ENCODE measurements at places on chromosomes 4 and X.

- DNase-seq = no peak
These were observed 80.8 kb upstream of the IQCM start for GRCh38 chr4:149896432-149896831.

DNA sequence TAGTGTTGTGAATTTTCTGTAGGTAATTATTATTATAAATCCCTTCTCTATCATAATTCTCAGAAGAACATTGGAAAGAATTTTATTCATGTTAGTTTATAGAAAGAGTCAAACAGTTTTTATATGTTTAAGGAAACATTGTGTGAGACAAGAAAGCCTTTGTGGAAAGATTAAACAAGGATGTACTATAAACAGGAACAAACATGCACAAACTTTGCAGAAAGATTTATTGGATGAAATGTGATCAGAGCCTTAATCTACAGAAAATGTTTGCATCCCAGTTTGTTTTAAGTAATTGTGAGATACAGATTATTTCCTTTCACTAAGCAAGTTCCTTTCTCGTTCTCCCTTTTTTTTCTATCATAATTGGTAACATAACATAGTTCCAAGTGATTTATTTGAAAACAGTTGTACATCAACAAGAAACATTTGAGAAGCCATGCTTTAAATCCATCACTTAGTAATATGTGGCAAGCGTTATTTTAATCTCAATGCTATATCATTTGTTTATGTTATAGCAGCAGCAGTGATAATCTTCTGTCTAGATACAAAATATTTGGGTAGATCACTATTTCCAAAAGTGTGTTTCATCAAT lies 129.4 kb downstream of the SLC4A4 start:
- DNase-seq = no peak

- no peak for DNase-seq
These were observed 11.5 kb downstream of the LARP7 start for GRCh38 chr4:112648263-112649054.

GRCh38 chrX:56994375-56995270 lies 718 bp downstream of the SPIN3 start:
- DNase-seq = no peak

DNA sequence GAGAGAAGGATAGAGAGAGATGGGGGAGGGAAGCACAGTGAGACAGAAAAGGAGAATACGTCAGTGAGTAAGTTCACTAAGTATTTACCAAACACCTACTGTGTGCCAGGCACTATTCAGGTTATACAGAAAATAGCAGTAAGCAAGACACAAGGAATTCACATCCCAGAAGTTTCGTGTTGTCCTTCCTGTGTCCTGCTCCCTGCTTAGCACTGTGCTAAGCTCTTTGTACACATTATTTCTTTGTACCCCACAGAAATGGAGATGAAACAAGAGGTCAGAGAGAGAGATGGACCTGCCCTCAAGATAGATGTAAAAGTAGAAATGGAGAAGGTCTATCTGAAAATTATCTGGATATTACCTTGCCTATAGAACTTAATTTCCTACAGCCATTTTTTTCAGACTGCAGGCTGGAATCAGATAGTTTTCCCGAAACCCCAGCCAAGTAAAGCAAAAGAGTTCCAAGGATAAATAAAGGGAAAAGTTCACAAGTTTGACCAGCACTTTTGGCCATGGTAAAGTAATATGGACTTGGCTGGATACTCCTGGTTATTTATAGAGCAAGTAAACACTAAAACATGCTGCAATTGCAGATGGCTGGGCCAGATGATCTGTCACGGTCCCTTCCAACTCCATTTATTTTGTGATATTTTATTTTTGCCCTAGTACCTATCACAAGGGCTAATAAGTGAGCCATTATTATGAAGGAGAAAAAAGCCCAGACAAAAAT lies 353.7 kb upstream of the SLC7A11 start:
- no peak for DNase-seq

DNA sequence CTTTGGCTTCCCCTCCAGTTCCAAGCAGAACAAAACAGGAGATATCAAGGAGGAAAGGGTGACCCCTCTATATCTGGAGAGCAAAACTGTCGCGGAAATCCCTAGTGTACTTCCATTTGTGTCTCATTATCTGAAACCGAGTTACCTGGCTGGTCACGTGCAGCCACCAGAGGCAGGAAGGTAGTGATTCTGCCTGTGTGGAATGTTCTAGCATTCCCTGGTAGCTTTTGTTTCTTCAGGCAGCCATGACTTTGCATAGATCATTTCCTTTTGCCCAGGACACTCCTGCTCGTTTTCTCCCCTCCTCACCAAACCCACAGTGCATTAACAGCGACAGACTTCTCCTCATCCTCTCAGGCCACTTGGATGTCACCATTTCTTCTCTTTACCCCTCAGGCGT lies 107.9 kb downstream of the PTTG2 start:
- DNase-seq = no peak

DNA sequence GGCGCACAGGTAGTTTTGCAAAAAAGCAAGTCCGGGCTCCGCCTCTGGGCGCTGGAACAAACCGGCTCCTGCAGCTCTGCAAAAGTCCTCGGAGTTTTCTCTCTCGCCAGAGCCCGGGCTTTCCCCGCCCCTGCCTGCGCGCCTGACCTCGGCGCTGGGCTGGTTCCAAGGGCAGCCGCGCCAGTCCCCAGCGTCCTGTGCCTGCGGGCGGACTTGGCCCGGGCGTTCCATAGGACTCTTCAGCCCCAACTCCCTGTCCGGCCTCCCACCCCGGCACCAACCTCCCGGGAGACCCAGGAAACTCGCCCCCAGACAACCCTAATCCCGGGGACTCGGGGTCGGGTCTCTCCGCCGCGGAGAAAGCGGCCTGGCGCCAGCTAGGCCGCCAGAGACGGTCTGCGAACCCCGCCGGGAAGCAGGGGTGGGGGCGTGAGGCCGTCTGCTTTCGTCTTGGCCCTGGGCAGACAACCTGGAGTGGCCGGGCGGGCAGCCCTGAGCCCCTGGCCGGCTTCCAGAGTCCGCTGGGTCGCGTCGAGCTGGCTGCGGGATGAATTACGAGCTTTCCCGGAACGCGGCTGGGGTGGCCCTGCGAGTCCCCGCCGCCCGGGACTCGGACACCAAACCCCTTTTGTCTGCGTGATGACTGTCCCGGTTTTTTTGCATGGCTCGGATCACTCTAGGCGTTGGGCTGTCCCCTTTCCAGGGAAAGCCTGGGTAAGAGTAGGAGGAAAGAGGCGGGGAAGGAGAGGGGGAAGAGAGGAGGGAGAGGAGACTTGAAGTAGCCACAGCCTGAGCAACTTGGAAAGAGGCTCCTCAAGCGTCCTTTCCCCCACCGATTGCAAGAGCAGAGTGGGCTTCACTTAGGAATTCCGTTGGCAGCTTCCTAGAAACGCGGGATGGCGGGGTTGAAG lies 916 bp downstream of the MXRA5 start:
- DNase-seq = no peak

GRCh38 chr4:149176039-149176438 lies 639.6 kb downstream of the IQCM start:
- no peak for DNase-seq

DNA sequence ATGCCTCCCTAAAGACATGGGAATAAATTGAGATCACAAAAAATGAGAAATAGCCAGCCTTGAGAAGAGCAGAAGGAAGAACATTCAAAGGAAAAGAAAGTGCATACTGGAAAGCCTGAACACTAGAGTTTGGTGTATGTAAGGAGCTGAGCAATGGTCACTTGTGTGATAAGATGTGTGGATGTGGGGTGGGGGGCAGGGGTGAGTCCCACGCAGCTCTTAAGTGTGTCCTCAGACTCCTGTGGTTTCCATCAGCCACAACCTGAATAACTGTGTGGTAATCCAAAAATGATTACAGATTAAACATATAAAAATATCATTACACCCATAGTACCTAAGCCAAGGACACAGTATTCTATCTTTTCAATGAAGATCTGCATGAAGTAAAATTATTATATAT lies 59.9 kb downstream of the ELOVL6 start:
- no peak for DNase-seq

DNA sequence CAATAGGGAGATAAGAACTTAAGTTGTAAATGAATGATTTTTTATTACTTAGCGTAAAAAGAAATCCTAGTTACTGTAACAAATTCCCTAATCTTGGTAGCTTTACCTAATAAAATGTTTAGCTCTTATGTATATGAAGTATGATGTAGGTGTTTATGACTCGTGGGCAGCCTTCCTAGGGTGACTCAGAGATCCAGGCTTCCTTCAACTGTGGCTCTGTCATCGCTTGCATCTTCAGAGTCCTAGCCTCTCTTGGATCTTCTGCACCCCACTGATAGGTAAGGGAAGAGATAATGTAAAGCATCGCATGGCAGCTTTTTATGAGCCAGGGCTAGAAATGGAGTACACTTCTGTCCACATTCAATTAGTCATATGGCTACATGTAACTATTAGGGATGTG lies 165.6 kb upstream of the GLRA2 start:
- DNase-seq = no peak

DNA sequence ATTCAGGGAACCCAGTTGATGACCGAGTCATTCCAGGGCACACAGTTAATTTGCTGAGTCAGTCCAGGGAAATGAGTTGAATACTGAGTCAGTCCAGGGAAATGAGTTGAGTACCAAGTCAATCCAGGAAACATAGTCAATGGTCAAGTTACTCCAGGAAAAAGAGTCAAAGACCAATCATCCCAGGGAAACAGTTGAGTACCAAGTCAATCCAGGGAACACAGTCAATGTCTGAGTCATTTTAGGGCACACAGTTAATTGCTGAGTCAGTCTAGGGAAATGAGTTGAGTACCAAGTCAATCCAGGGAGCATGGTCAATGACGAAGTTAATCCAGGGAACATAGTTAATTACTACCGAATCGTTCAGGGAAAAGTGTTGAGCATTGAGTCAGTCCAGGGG lies 754.4 kb downstream of the NLGN4X start:
- DNase-seq = no peak

- no peak for DNase-seq
These were observed 193.0 kb downstream of the PDGFC start for GRCh38 chr4:156778606-156779005.

- peak; percentile 16 for DNase-seq
These were observed 8.8 kb upstream of the TLL1 start for GRCh38 chr4:165864271-165864670.

DNA sequence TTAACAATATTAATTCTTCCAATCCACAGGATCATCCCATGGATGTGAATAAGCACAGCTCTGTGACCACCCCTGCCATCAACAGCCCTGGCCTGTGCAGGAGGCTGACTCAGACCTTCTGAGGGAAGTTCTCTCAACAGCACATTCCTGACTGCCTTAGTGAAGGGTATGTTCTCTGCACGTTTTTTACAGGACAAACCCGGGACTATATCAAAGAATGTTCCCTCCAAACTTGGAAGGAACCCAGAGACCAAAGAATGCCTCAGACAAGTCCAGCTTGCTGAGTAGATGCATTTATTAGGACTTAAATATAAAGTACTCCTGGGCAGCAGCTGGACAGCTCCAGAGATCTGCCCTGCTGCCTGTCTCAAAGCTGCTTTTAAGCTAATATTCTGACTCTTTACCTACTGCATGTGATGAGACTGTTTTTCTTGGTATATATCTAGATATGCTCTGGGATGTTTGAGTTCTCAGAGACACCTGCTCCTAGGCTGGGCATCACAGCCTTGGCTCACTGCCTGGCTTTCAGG lies 1127.8 kb upstream of the PRKX start:
- no peak for DNase-seq

DNA sequence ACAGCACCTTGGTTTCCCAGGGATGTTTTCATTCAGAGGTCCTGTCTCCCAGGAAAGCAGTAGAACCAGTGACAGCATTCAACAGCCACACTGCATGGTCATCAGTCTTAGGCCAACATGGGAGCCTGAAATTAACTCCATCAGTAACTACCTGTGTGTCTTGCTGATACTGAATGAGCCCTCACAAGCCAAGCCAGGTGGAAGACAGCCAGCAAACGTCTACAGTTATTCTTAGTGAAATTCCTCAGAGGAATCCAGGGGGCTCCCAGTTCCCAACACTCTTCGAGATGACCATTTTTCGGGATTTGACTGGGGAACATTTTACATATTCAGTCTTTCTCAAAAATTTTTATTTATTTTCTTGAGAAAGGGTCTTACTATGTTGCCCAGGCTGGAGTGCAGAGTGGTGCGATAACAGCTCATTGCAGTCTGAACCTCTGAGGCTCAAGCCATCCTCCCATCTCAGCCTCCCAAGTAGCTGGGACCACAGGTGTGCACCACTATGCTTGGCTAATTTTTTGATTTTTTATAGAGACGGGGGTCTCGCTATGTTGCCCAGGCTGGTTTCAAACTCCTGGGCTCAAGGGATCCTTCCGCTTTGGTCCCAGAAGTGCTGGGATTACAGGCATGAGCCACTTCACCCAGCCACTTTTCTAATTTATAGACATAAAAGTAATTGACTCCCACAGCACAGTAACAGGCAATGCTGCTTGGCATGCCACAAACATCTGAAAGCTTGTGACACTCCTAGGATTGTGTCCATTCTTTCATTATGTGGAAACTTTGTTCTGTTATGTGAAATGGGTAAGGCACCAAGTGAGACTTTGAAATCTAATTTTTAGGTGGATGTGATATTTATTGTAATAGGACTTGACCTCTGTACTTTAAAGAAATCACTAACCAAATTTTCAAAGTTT lies 116.9 kb downstream of the SOWAHB start:
- DNase-seq = no peak

DNA sequence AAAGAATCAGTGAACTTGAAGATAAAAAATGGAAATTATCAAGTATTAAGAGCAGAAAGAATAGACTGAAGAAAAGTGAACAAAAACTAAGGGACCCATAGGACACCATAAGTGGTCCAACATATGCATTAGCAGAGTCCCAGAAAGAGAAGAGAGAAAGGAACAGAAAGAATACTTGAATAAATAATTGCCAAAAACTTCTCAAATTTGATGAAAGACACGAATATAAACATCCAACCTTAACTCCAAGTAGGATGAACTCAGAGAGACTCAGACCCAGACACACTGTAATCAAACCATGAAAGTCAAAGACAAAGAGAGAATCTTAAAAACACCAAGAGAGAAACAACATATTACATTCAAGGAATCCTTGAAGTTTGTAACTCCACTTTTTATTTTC lies 35.7 kb downstream of the MORC4 start:
- no peak for DNase-seq

GRCh38 chr4:169062897-169063244 lies 52.8 kb upstream of the CBR4 start:
- DNase-seq = no peak

GRCh38 chr4:112473985-112474384 lies 42.0 kb downstream of the NEUROG2 start:
- DNase-seq = no peak

DNA sequence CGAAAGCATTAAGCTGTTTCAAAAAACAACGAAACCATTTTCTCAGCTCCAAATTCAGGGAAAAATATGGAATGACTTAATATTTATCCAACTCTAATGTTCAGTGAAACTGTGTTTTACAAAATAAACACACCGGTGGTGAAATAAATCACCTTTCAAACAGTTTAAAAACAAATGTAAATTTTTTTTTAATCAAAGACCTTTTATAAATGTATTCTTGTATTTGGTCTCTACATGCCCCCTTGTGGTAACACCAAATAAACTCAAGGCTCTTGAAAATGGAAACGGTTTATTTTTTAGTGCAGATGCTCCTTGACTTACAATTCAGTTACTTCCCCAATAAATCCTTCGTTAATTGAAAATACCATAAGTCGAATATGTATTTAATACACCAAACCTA lies 45.8 kb upstream of the ITM2A start:
- peak; percentile 50 for DNase-seq

- no peak for DNase-seq
These were observed 93.2 kb upstream of the DIAPH2 start for GRCh38 chrX:96591421-96591820.
